ENCODE measurements at places on chromosomes 4 and X. TPM values are rescaled to one million over a fixed set of nuclear protein-coding genes. Genes with fewer than 3 reads are reported as not detected.

DNA sequence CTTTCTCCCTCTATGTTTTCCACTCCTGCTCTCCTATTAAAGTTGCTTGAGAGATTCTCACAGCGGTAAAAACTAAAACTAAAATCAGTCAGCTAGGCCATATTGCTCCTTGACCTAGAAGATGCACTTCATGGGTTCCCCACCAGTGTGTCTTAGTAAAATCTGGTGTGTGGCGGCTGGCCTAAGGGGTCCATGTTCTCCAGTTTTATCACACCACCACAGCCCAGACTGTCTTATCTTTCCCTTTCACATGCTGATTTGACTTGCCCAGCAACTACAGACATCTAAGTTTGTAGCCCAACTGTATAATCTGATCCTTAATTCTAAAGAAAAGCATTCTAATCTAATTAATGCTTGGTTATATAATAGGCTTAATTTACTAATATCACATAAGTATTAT, 68.0 kb downstream of the ATP8A1 start:
- DNase-seq, result no peak

PHOX2B gene
- not detected for total RNA-seq

P2RY10 gene
- total RNA-seq, result not detected

VEGFC gene
- total RNA-seq, result 5.0 TPM

Measured in kidney epithelial cell (primary cell).